ENCODE measurements at places on chromosomes 7 and 10.

DNA sequence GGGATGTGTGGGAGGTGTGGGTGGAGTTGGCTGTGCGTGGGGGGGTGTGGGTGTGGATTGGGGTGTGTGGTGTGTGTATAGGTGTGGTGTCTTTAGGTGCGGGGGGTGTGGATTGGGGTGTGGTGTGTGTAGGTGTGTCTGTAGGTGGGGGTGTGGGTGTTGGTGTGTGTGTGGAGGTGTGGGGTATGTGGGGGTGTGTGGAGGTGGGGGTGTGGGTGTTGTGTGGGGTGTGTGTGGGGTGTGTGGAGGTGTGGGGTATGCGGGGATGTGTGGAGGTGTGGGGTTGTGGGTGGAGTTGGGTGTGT lies 33.9 kb downstream of the SPDYE17 start:
- no peak for DNase-seq

- no peak for DNase-seq
Observed at GRCh38 chr10:127161482-127161881, 34.9 kb downstream of the INSYN2A start.

DNA sequence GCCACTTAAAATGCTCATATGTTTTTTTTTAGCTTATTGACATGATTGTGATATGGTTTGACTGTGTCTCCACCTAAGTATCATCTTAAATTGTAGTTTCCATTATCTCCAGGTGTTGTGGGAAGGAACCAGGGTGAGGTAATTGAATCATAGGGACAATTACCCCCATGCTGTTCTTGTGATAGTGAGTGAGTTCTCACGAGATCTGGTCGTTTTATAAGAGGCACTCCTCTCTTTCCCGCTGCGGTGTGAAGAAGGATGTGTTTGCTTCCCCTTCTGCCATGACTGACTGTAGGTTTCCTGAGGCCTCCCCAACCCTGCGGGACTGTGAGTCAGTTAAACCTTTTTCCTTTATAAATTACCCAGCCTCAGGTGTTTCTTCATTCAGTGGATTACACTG lies 80.5 kb upstream of the ETV1 start:
- DNase-seq = no peak

- no peak for DNase-seq
Observed at GRCh38 chr10:129024046-129024445, 443.0 kb upstream of the MGMT start.

- no peak for DNase-seq
Observed at GRCh38 chr10:95522117-95522516, 39.1 kb downstream of the SORBS1 start.

- no peak for DNase-seq
Observed at GRCh38 chr10:78278058-78278404, 244.4 kb downstream of the RPS24 start.

- DNase-seq = no peak
Observed at GRCh38 chr7:90968871-90969270, 295.4 kb upstream of the FZD1 start.

DNA sequence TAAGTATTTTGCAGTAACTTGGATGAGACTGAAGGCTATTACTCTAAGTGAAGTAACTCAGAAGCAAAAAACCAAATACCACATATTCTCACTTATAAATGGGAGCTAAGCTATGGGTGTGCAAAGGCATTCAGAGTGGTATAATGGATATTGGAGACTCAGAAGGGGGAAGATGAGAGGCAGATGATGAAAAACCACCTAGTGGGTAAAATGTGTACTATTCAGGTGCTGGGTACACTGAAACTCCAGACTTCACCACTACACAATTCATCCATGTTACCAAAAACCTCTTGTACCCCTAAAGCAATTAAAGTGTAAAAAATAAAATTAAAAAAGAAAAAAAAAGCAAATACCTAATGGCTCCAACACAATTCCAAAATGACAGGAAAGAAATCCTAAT lies 351.7 kb downstream of the NXPH1 start:
- DNase-seq = no peak

GRCh38 chr7:148487912-148488311 lies 102.7 kb upstream of the C7orf33 start:
- no peak for DNase-seq

DNA sequence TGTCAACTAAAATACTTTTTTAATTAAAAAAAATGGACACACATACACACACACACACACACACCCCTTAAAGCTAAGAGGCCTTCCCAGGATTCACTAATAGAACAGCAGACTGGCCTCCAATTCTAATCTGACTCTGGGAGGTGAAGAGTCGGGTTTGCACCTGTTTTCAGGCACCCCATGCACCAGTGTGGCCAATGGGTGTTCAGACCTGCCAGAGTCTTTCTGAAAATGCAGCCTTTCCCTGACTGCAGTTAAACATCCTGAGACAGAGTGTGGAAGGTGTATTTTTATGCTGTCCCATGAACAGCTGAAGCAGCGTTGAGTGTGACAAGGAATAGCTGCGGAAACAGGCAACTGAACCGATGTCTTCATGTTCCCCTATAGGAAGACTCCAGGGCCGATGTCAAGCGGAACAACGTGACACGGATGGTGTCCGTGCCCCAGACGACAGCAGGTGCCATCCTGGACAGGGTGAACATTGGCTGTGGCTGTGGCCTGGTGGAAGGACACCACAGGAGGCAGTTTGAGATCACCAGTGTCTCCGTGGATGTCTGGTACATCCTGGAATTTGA lies 74.6 kb upstream of the LYZL2 start:
- DNase-seq = no peak

GRCh38 chr7:37823557-37823956 lies 24.8 kb upstream of the NME8 start:
- DNase-seq = no peak

GRCh38 chr10:62437696-62438095 lies 63.5 kb downstream of the ZNF365 start:
- DNase-seq = no peak

DNA sequence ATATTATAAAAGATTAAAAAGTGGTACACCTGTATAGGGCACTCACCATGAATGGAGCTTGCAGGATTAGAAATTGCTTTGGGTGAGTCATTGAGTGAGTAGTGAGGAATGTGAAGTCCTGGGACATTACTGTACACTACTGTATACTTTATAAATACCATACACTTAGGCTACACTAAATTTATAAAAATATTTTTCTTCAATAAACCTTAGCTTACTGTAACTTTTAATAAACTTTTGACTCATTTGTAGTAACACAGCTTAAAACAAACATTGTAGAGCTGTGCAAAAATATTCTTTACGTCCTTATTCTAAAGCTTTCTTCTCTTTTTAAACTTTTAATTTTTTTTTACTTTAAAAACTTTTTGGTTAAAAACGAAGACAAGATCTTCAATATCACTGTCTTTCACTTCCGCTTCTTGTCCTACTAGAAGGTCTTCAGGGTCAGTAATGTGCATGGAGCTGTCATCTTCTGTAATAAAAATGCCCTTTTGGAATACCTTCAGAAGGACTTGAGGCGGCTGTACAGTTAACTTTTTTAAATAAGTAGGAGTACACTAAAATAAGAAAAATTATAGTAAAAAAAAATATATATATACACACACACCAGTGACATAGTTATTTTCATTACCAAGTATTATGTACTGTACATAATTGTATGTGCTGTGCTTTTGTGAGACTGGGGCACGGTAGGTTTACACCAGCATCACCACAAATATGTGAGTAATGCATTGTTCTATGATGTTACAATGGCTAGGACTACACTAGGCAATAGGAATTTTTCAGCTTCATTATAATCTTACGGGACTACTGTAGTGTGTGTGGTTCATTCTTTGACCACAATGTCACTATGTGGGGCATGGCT lies 3.5 kb downstream of the STK31 start:
- no peak for DNase-seq

DNA sequence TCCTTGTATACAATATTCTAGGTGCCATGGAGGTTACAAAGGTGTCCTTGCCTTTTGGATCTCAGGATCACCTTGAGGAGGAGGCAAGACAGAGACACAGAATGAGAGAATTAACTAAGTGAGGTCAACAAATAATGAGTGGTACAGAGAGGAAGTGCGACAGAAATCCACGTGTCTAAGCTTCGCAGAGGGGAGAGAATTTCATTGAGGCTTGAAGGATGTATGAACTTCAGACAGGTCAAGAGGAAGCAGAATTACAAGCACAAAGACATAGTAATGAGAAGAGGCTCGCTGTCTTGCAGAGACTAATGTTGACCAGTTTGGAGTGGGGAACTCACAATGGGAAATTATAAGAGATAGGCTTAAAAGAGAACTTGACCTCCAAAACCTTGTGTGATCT lies 308.7 kb downstream of the FRMD4A start:
- DNase-seq = no peak

GRCh38 chr7:26444555-26444954 lies 152.9 kb downstream of the SNX10 start:
- DNase-seq = no peak

GRCh38 chr7:70406950-70407209 lies 725.1 kb upstream of the GALNT17 start:
- DNase-seq = no peak

DNA sequence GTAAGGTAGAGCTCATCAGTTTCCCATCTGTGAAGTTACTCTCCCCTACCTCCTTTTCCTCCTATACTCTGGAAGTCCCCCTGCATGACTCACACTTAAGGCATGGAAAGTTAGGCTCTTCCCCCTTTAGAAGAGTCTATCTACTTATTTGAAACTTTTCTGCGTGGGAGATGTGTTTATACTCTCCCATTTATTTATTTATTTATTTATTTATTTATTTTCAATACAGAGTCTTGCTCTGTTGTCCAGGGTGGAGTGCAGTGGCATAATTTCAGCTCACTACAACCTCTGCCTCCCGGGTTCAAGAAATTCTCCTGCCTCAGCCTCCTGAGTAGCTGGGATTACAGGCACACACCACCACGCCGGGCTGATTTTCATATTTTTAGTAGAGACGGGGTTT lies 107.5 kb upstream of the JCAD start:
- DNase-seq = no peak

DNA sequence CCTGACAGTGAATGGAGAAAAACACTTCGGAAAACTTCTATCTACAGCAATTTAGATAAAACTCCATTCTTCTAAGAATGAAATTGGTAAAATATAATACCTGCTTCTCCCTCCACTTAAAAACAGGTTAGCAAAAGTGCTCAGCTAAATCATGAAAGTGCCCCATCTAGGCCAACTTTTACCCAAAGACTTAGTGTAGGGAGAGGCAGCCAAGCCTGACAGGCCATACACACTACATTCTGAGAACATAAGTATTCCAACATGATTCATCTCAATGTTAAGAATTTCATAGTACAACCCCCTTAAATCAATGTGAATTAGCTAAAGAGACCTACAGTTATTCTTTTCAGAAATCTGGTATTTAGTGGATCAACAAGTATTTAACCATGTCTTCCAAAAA lies 7.2 kb downstream of the FAM3C start:
- no peak for DNase-seq

- DNase-seq = no peak
Observed at GRCh38 chr7:144827621-144828020, 8.2 kb downstream of the TPK1 start.

DNA sequence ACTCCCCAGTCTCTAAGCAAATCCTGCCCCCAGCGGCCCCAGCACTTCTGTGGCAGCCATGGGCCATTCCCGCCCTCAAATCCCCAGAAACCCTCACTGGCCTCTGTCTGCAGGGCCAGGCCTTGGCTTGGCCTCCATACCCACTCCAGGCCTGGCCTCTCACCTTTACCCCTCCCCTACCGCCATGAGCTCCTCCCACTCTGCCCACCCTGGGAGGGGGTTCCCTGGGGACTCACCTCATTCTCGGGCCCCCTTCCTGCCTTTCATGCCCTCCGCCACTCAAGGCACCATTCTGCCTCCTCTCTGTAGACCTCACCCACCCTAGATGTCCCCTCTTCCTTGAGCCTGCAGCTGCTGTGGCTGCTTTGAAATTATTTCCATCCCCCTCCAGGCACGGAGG lies 41.0 kb downstream of the PRF1 start:
- no peak for DNase-seq

DNA sequence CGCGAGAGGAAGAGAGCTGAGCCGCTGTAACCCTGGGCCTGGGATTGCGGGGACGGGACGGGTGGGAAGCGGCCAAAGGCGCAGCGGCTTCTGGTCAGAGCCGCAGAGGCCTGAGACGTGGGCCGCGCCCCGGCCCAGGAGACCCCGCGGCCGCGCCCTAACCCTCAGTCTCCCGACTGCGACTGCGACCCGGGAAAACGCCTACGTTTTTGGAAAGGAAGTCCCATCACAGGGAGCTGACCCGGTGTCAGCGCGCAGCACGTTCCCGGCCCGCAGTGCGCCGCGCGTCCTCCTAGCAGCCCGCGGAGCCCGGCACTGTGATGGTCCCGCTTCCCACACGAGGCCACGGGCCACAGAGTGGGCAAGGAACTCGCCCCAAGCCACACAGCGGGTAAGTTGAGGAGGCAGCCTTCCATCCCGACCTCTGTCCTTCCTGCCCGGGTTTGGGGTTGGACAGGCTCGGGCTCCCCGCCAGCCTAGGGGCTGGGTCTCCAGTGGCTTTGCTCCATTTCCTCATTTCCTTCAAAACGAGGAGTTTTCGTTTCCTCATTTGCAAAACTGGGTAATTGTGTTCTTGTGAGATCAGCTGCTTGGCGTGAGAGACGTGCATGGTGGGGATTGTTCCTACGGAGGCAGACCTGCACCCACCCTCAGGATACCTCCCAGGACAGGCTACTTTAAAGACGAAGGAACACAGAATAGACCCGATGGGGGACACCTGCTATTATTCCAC lies 1.2 kb downstream of the GPNMB start:
- DNase-seq = no peak

GRCh38 chr7:10300577-10300976 lies 673.1 kb upstream of the PHF14 start:
- DNase-seq = no peak

DNA sequence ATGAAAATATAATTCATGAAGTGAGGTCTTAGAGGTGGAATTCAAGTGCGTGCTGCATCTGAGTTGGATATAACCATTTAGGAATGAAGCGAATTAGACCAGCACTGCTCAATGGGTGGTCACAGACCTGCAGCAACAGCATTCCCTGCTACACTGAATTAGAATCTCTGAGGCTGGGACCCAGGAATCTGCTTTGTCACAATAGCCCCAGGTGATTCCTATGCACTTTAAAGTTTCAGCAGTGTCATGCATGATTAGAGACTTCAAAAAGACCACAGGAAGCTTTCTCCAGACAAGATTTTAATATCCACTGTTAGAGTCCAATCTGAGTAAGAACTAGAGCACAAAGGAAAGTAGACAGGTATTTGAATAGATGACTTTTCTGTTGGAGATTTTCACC lies 352.8 kb upstream of the VSTM2A start:
- DNase-seq = no peak

DNA sequence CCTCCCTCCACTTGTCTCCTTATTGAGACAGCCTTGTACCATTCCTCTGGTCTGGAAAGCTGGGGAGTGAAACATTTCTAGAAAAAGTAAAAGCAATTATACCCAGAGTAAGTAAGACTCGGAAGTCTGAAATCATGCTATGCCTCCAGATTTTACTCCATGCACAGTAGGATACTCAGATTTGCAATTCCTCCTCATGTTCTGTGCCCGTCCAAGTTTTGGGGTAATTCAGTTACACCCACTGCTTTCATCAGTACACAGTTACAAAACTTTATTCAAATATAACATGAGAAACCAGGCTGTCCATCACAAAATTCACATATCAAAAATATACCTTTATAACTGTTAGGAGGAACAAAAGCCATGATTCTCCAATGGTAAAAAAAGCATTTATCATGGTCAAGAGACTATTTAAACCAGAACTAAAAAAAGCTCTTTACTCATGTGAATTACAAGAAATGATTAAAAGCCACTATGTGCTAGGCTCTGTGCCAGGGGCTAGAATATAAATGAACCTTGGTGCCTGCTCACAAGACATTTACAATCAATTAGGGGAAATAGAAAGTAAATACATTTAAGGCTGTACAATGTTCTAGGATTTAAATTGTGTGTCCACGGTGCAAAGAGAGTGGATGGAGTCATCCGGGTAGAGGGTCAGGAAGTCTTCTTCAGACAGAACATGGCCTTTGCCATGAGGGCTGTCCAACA lies 320.2 kb downstream of the ELMO1 start:
- no peak for DNase-seq
